ENCODE measurements at places on chromosomes 1 and 21.

GRCh38 chr1:84913555-84913892, 20.5 kb upstream of the LPAR3 start:
- no peak for DNase-seq

GRCh38 chr1:64469116-64469976, 583 bp upstream of the CACHD1 start:
- DNase-seq: no peak

GRCh38 chr1:113147073-113147625, 74.2 kb downstream of the LRIG2 start:
- DNase-seq: no peak

DNA sequence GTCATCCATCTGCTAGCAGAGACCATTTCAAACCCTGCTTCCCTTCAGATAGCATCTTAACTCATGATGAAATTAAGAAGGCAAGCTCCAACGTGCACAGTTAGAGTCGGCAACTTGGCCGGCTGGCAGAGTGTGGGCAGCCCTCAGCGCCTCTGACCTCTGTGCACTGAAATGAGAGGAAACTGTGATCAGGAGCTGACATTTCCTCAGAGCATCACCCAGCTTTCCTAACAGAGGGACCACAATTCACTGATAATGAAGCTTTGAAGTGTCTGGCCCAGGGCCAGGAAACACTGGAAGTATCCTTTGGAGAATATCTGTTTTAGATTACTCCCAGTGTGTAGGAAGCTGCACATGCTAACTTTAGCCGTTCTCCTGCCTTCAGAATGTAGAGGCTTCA, 145.0 kb upstream of the ZC3H11B start:
- no peak for DNase-seq

DNA sequence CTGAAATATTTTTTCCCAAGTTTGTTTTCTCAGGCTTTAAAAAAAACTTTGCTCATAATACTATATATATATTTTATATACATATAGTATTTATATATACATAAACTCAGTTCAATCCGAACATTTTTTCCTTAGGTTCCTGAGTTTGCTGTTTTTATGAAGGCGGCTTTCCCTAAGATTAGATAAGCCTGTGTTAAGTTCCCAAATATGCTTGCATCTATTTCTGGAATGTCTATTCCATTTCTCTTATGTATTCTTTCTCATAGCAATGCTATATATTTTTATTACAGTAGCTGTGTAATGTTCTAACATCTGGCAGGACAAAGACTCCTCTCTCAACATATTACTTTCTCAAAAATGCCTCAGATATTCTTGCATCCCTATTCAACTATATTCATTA, 45.9 kb downstream of the ADSS2 start:
- DNase-seq: no peak

DNA sequence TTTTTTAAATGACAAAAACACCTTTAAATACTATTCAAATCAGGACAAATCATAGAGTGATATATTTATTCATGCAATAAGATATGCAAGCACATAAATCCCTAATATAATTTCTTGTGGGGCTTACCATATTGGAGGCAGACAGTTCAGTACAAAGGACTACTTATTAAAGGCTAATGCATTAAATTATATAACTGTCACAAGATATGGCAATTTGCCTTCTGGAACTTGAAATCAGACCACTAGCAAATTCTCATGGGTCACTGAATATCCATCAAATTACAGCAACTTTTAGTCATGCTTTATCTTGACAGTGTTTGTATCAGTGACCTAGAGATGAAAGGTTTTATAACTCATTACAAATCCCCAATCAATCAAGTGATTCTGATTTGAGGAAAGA, 54.1 kb upstream of the NCAM2 start:
- DNase-seq: no peak

DNA sequence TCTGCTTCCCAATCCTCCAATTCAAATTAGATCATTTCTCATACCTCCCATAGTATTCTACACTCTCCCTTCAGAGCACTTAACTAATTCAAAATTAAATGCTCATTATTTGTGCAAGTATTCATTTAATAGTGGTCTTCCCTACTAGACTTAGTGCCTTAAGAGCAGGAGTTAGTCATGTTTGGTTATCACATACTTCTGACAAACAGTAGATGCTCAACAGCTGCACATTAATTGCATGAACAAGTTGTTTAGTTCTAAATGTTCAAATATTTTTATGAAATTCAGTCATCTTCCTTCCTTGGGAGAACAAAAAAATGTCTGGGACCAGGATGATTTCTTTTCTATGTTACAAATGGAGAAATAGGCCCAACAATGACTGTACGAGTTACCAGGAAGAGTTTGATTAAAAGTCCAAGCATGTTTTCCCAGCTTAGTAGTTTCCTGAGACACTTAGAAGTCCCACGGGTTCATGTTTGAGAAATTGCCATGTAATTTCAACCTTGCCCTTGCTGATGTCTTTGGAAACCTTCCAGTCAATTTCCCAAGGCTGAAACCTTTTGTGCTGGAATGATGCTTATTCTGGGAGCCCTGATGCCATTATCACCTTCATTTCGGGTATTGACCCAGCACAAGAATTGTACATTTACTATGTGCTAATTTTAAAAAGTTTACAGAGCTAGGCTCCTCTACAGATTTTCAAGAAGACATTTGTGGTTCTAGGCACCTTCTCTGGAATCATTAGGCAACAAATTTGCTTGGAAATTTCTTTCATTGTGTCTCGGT, 437.9 kb upstream of the PLXNA2 start:
- no peak for DNase-seq

- DNase-seq: no peak
Observed at GRCh38 chr1:9700340-9700739, 48.8 kb downstream of the PIK3CD start.

DNA sequence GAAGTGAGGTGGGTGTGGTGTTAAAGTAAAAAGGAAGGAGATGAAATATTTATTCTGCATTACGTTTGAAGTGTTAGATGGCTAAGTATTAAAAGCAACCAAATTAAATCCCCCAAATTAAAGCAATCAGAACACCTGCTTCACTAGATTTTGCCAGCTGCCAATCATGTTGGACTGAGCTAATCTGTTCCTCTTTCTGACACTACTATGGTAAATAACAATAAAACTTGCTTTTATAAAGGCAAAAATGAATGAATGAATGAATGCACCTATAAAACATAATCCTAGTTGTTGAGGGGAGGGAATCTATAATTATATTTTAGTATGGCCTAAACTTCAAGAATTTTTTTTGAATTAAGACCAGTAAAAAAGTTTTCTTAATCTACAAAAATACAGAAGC, 51.0 kb downstream of the RAB3GAP2 start:
- no peak for DNase-seq

GRCh38 chr21:39384674-39385298, 35.9 kb upstream of the HMGN1 start:
- no peak for DNase-seq

- DNase-seq: no peak
Observed at GRCh38 chr21:14559102-14559501, 13.0 kb upstream of the SAMSN1 start.

DNA sequence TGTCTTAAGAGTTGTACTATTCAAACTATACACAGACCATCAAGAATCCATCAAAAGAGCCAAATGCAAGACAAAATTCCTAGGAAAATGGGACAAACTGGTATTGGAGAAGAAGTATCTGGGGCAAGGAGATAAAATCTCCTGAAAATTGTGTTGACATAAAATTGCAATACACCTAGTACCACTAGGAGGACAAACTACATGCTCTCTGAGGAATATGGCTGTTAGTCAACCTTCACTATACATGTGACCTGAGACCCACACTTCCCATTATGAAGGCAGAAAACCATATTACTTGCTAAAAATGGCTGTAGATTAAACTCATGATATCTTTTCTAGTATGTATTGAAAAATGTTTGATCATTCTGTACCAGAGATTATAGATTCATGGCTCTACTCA, 30.0 kb downstream of the IRF2BP2 start:
- DNase-seq: no peak

DNA sequence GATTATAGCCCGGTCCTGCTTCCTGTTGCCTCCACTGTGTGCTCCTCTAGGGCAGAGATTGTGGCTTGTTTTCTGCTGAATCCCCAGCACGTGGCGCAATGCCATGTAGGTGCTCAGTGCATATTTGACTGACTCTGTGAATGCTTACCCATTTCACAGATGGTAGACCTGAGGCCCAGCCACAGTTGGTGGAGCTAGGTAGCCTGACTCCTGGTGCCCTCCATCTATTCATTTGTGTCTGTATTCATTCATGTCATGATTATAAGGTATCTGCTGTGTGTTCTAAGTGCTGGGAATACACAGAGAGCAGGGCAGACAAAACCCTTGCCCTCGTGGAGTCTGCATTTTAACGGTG, 22.5 kb downstream of the TNFRSF1B start:
- no peak for DNase-seq

DNA sequence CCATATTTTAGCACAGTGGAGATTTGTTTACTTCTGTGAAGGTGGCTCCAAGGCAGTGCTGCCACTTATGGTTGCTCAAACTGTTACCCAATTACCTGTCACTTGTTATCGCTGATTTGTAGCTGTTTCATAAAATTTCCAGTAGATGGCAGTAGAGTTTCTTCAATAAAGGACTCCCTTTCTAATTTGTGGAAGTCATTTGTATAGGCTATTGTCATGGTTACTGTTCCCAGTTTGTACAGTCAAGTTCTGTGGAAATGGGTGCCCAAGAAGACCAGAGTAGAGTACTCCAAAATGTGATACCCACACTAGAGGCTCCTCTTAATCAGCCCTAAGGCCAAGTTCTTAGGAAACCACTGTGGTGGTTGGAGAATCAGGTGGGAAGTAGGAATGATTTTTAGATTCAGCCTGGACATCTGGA, 186.1 kb downstream of the CLEC20A start:
- no peak for DNase-seq

- DNase-seq: no peak
Observed at GRCh38 chr21:23541571-23541970, 2065.7 kb downstream of the MRPL39 start.

DNA sequence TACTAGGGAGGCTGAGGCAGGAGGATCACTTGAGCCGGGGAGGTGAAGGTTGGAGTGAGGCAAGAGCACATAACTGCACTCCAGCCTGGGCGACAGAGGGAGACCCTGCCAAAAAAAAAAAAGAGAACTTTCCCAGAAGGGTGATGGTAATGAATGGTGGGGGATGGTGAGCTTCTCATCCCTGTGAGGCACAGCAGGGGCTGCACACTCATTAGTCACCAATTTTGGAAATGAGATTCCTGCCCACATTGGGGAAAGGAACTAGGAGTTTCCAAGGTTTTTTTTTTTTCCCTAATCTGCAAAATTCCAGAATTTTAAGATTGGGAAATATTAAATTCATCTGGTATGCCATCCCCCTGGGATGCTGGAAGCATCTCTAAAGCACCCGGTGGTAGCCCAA, 50.2 kb upstream of the SSBP3 start:
- DNase-seq: no peak

DNA sequence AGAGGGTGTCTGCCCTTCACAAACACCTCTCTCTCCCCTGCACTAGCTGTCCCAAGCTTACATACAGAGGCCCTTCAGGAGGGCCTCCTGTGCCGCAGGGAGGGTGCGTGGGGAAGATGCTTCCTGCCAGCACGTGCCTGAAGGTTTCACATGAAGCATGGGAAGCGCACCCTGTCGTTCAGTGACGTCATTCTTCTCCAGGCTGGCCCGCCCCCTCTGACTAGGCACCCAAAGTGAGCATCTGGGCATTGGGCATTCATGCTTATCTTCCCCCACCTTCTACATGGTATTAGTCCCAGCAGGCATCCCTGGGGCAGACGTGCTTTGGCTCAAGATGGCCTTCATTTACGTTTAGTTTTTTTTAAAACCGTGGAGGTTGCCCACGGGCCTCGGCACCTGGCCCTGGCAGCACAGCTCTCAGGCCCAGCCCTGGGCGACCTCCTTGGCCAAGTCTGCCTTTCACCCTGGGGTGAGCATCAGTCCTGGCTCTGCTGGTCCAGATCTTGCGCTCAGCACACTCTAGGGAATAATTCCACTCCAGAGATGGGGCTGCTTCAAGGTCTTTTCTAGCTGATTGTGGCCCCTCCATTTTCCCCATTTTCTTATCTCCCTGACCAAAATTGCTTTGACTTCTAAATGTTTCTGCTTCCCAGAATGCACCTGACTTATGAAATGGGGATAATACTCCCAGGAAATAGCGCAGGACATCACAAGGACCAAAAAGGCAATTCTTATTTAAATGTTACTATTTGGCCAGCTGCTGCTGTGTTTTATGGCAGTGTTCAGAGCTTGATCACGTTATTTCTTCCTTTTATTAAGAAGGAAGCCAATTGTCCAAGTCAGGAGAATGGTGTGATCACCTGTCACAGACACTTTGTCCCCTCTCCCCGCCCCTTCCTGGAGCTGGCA, 6.1 kb downstream of the NPPA start:
- no peak for DNase-seq

DNA sequence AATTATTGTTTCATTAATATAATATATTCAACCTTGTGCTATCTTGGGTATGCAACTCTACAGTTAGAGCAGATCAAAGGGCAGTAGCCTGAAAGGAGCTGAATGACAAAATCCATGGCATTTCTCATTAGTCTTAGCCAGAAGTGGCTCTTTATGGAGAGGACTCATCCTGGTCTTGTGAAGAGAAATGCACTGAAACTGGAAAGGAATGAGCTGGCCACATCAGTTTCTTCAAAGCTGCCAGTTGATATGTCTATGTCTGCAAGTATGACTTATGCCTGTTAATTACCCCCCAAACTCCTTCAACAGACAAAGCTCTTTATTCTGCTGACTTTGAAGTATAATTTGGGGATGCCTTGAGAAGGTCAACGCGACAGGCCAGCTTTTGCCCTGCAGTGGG, 119.0 kb upstream of the UBE2U start:
- no peak for DNase-seq

DNA sequence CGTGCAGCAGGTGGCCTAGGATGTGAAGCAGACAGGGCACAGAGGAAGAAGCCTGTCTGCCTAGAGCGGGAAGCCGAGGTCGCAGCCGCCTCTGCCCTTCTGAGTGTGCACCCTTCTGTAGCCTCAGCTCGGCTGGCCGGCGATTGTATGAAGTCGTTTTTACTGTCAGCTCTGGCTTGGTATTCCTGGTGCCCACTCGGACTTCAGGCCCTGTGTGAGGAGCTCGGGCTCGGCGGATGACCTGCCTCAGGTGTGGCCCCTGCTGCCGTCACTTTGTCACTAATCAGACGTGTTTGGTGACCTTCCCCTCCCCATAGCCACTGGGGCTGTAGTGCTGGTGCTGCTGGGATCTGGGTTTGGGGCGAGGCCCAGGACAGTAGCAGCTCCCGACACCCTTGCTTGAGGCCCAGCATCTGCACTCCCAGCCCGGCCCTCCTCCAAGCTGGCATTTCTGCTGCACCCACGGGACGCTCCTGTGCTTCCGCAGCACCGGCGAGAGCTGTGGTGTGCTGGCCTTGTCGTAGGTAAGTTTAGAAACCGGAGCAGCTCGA, 18.1 kb downstream of the SLX9 start:
- DNase-seq: no peak

GRCh38 chr1:77412069-77412819, 130.4 kb downstream of the AK5 start:
- no peak for DNase-seq

- DNase-seq: no peak
Observed at GRCh38 chr1:51750729-51751128, 127.8 kb downstream of the NRDC start.
